ENCODE measurements at places on chromosomes 12 and 14.

DNA sequence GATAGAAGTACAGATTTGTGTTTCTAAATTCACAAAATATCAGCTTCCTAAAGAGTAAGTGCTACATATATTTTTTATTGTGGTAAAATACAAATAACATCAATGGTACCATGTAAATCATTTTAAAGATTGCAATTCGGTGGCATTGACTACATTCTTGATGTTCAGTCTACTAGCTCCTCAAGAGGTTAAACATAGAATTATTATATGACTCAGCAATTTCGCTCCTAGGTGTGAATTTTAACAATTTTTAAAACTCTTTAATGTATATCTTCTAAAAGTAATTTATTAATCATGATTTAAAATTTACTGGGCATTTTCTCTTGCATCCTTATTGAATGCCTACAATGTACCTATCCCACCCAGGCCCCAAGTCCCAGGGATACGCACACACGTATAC, 29.8 kb upstream of the OAS1 start:
- no peak for DNase-seq

GRCh38 chr14:49923442-49923841, 30.6 kb downstream of the ARF6 start:
- no peak for DNase-seq

GRCh38 chr12:16361142-16361783, 13.8 kb downstream of the MGST1 start:
- no peak for DNase-seq

DNA sequence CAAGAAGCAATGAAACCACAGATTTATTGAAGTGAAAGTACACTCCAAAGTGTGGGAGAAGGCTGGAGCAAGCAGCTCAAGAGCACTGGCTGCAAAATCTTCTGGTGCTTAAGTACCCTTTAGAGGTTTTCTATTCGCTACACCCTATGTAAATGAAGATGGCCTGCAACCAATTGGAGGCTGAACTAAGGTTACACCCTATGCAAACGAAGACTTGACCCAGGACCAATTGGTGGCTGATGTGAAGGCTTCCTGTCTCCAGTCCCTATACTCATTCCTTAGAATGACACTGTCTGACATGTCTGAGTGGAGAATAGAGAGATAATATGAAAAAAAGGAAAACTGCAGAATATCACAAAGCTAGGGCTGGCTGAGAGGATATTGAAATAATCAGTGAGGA, 57.2 kb downstream of the ALG10B start:
- no peak for DNase-seq

GRCh38 chr14:73457924-73458182, 493 bp downstream of the NUMB start:
- no peak for DNase-seq
